ENCODE measurements at places on chromosomes 6 and 20.
A peak's percentile ranks its signal among the peaks of the same experiment; 100 is the strongest.

GRCh38 chr6:165843121-165843520 lies 180.1 kb upstream of the PDE10A start:
- no peak for DNase-seq

DNA sequence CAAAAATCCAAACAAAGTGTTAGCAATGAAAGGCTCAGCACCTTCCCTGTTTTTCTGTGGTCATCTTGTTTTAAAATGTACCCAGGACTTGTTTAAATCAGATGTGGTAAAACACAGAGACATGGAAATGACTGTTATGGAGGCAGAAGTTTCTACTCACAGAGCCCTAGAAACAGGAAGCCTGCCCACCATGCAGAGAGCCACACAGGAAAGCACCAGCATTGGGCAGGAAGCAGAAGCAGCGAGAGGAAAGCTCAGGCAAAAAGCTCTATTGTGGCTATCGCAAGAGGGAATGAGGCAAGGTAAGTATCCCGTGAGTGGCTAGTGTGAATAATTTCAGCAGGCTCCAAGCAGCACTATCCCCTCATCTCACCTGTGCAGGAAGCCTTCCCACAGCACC lies 42.8 kb downstream of the GPR6 start:
- no peak for DNase-seq

- DNase-seq: no peak
These were observed 46.3 kb downstream of the FAM209B start for GRCh38 chr20:56579301-56579710.

- DNase-seq: no peak
These were observed 24.6 kb upstream of the ADGB start for GRCh38 chr6:146574211-146574610.

DNA sequence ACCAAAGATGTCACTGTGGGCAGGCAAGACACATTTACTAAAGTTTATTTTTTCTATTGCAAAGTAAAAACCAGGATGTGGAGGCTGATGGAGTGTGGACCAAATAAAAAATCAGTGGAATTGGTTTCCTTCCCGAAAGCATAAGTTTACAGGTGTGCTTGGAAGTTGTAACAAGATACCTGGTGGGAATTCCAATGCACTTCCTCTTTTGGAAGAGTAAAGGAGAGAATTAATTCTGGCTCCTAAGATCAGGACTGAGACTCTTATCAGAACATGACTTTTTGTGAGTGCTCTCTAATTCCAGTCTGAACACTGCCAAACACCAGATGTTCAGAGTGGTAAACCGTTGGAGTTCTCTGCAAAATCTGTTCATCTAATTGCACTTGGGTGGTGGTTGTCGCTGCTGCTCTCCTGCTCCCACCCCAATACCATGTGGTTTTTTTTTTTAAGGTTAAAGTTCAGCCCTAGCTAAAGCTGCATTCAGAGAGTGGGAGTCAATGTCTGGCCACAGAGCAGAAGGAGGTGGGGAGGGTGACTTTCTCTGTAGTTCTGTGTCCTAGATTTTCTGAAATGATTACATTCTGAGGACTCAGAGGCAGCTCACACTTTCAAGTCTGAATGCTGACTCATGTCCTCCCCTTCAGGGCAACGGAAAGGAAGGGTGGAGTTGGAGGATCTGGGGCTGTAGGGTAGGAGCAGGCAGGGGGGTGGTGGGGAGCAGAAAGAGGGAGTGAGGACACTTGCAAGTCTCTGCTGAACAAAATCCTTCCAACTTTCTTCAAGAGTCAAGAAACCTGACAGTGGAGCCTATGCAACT lies 275.8 kb upstream of the PRDM1 start:
- DNase-seq: peak; percentile 32
